ENCODE measurements at places on chromosomes 4 and X.

DNA sequence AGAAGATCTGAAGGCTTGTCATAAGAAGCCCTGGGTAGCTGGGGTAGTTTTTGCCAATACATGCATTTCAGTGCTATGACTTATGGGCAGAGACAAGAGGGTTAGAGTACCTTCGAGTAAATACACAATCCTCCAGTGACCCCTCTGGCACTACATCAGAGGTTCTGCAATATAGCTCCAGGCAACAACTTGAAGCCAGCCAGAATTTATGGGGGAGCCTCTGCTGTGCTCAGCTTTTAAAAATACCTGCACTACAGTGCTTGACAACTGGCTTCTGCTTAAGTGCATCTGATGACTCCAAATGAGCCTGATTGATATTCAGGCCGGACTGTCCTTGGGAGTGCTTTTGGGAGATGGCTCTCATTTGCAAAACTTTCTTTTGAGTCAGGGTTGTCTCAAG, 44.9 kb upstream of the SMAD1 start:
- no peak for DNase-seq

DNA sequence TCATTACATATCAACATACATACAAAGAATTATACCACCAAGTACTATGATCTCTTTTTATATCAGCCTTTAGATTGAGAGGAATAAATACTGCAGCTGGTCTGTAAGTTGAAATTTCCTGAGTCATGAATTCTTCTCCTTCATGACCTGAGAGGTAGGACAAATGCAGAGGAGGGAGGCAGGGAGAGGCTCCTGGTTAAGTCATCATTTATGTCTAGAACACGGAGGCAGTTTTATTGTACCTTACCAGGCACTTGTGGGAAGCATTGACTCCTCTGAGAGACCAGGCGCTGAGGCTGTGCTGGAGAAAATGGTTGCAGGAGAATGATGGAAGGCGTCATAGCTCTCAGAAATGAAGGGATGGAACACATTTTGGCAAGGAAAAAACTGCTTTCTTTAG, 12.5 kb upstream of the CASK start:
- no peak for DNase-seq

GRCh38 chrX:74519870-74520269, 94.6 kb downstream of the RLIM start:
- DNase-seq, result no peak

DNA sequence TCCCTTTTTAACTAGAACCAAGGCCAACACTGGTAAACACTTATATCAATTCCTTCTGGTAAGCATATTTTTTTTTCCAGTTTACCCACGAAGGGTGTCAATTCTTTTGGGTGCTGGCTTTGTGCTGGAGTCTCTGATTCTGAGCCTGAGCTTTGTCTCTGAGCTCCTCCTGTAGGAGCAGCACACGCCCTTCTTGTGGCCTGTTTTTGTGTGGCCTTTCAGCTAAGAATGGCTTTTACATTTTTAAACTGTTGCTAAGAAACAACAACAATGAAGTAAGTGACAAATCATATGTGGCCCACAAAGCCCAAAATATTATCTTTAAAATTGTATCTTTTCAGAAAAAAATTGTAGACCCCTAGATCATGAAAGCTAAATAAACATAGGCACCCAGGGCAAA, 98.0 kb upstream of the TBC1D9 start:
- no peak for DNase-seq

DNA sequence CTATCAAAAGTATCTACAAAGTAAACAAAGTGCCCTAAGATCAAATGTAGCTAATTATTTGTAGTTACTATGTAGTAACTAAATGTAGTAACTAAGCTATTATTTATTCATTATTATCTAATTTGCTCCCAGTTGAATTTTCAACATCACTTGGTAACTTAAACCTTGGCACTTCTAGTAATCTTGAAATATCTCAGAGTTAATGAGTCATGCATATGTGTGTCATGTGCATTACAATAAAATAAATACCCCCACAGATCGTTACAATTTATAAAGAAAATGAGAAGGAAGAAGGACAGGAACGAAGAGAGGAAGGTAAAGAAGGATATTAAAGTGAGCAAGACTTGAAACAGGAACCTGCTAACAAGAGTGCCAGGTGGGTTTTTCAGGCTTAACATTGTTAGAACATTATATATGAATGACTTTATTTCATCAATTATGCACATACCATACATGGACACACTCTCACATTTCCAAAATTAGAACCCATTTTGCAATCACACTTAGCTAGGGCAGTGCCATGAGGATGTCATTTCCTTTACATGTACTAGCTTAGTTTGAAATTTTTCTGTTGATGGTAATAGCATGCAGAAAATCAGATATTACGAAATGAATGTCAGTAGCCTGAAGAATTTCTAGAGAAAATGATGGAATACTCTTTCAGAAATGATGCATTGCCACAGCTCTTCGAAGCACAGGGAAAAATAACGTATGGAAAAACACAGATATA, 1670.4 kb upstream of the AGA start:
- DNase-seq, result no peak

GRCh38 chr4:45453258-45453853, 670.5 kb downstream of the GABRG1 start:
- no peak for DNase-seq

DNA sequence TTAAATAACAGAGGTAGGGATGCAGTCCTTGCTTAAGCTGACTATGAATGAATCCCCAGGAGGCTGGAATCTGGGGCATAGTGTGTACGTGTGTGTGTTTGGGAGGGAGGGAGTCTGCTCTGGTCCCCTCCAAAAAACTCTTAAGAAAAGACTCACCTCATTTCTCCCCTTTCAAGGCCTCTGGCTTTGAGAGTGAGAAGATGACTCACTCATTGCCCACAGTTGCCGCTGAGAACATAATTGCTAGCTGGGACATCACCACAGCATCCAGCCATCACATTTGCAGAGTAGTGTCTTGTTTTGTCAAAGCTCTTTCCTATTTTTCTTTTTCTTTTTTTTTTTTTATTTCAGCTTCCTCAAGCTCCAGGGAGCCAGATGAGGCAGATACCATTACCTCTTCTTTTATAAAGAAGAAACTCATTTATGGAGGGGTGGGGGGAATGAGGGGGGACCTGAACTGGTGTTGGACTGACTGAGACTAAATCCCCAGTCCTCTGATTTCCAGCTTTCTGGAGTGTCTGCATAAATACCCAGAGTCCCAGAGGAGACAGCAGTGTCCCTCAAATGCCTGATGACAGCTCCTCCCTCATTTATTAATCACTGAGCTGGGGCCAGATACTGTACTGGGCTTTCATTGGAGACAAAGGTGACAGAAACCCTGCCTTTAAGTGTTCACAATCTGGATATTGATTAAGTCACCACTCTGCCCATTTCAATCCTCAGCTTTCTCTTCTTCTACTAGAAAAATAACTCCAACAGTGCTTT, 61.9 kb upstream of the LAS1L start:
- DNase-seq, result peak; percentile 25

- no peak for DNase-seq
Measured at GRCh38 chrX:136157187-136157586, 9.9 kb downstream of the FHL1 start.

GRCh38 chrX:37959212-37960021, 46.9 kb upstream of the SYTL5 start:
- no peak for DNase-seq

DNA sequence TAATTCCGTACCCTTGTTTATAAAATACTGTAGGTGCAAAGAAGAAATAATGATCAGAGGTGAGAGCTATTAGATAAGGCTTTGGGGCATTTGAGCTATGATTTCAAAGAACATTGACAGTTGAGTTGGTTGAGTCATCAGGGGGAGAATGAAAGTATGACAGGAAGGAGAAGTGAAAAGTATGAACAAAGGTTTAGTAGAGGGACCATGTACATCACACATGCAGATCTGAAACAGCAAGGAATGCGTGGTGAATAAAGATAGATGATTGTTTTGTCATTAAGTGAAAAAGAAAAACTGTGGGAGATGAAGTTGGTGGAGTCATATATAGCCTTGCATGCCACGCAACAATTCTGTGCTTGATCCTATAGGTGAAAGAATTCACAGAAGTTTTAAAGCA, 163.1 kb downstream of the ARAP2 start:
- no peak for DNase-seq

- DNase-seq, result no peak
Measured at GRCh38 chr4:4598851-4599411, 57.1 kb upstream of the STX18 start.

DNA sequence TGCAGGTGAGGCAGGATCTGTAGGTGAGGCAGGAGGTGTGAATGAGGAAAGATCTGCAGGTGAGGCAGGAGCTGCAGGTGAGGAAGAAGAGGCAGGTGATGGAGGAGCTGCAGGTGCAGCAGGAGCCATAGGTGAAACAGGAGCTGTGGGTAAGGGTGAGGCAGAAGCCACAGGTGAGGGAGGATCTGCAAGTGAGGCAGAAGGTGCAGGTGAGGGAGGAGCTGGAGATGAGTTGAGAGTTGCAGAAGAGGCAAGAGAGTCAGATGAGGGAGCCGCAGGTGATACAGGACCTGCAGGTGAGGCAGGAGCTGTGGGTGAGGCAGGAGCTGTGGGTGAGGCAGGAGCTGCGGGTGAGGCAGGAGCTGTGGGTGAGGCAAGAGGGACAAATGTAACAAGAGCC, 27.1 kb upstream of the PNMA3 start:
- no peak for DNase-seq

DNA sequence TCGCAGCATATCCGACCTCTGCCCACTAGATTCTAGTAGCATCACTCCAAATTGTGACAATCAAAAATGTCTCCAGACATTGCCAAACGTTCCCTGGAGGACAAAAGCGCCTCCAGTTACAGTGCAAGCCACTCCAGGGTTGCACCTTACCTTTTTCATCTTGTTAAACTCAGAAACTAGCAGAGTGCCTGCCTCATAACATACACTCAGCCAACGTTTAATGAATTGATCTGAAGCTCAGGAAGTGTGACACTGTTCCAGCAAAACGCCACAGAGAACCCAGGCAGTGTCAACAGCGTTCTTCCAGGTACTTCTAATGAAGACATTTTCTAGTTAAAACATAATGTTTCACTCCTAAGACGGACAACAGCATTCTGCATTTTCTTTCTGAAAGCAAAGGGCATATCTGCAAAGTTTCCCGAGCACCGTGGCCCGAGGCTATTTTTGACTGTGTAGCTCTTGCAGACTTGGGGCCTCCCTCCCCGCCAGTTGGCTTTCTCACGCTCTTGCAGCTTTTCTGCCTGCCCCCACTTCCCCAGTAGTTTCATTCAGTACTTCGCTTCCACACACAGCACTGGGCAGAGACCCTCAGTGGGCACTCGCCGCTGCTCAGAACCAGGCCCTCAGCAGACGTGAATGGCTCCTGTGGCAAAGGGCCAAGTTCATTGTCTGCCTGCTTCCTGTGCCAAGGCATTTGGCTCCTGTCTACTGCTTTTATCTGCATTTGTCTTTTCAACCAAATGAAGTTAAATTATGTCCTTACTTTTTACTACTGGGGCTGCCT, 133.4 kb upstream of the TTC29 start:
- DNase-seq, result no peak

DNA sequence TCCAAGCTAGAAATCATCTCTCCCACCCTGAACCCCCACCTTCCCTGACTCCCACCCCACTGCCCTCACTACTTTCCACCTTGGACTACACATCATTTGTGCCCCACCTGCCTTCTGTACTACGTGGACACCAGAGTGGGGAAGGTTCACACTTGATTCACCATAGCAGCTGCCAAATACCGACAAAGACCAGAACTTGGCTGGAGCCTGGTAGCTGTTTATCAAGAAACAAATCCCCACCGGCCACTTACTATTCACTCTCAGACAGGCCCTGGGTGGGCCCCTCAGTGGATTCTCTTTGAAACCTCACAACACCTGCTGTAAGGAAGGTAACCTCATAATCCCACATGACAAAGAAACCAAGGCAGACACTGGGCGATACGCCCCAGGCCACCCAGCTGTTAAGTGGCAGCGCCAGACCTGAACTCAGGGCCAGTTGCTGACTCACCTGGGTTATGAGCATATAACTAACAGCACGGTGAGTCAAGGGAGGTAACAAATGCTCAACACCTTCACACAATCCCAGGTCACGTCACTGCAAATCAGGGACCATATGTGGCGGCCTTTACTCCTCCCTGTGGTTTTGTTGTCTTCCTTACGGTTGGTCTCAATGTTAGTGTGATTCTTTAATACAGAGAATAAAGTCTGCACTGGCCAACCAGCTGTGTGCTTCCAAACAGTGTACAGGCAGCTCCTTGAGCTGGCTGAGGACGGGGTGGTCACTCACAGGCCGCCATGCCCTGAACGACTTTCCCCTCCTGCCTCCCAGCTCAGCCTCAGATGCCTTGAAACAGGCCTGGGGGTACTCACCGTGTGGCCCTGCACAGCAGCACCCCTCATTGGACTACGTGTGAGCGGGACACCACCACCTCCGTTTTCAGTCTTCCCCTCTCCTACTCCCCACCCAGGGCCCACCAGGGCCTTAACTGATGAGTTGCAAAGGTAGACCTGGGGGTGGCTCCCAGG, 7.5 kb downstream of the WDR1 start:
- DNase-seq, result no peak

DNA sequence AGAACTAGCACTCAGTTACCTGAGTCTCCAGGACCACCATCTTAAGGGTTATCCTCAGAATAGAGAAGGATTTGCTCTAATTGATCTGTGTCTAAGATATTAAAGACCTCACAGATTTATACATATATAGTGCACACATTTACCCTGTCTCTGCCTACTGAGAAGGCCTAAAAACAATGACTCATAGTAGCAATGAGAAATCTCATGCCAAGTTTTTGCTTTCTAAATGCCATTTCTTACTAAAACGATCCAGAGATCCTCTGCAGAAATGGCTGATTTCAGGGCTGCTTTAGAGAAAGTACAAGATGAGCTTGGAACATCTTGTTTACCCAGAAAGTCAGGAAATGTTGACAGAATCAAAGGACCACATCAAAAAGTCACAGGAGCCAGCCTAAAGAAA, 79.1 kb upstream of the INPP4B start:
- no peak for DNase-seq

DNA sequence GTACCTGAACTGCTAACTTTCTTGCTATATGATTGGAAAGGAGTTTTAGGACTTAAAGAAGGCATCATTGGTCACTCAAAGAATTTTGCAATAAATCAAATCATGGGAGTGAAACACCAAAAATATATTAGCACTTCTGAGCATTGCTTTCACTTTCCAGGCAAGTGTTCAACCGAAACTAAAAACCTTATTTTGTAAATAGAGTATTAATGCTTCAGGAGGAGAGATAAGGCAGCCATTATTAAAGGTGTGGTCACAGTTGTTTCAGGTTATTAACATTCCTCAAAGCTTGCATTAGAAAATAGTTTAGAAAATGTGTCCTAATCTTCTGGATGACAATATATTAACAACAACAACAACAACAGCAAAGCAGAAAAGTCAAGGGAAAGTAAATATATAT, 92.3 kb upstream of the TLL1 start:
- no peak for DNase-seq

- no peak for DNase-seq
Measured at GRCh38 chr4:176508780-176509331, 189.1 kb downstream of the SPCS3 start.

GRCh38 chr4:185011408-185011807, 6.9 kb upstream of the HELT start:
- DNase-seq, result no peak
